ENCODE measurements at places on chromosomes 4 and X. TPM values are rescaled to one million over a fixed set of nuclear protein-coding genes. Genes with fewer than 3 reads are reported as not detected.

The MED14 gene
- 13.3 TPM for polyA plus RNA-seq

The TIGD4 gene
- polyA plus RNA-seq = not detected

GRCh38 chr4:185004562-185005218 is 13.6 kb upstream of the HELT start:
- no peaks in the 10 kb centered on the region for H3K36me3 ChIP-seq
- no peaks in the 10 kb centered on the region for H3K4me1 ChIP-seq
- H3K4me3 ChIP-seq = peak overlapping the region; percentile 42

DNA sequence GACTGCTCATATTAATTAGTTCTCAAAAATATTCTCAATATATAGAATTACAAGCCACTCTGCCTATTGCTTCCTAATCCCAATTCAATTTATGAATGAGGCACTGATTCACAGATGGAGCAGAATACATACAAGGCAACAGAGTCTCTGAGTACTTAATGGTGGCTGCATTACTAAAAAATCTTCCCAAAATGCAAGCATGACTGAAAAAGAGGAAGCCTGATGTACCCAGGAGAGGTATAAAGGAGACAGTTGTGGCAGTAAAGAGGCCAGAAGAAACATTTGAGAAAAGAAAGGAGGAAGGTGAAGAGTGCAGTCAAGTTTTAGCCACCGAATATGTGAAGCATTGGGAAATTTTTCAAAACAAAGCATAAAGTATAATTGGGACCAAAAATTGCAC is 163.2 kb upstream of the INTU start:
- no peaks in the 10 kb centered on the region for H3K4me1 ChIP-seq
- H3K4me3 ChIP-seq = no peak overlapping the region

The RTL5 gene
- 1.5 TPM for polyA plus RNA-seq

GRCh38 chr4:88378691-88379559 is at the start of gene HERC6:
Gene HERC6 (plus strand): TSS chr4:88378852. CDS start chr4:88378922, 70 bp downstream.
- no peaks in the 10 kb centered on the region for H3K4me1 ChIP-seq
- no peaks in the 10 kb centered on the region for H3K36me3 ChIP-seq
- H3K4me3 ChIP-seq = peak within 1 kb of the TSS; percentile 96
- DNase-seq = peak; percentile 86
- no peaks in the 10 kb centered on the region for H3K27me3 ChIP-seq
- H3K27ac ChIP-seq = no peak within 1 kb of the TSS

The AWAT2 gene
- not detected for polyA plus RNA-seq

The DGKK gene
- polyA plus RNA-seq = not detected

DNA sequence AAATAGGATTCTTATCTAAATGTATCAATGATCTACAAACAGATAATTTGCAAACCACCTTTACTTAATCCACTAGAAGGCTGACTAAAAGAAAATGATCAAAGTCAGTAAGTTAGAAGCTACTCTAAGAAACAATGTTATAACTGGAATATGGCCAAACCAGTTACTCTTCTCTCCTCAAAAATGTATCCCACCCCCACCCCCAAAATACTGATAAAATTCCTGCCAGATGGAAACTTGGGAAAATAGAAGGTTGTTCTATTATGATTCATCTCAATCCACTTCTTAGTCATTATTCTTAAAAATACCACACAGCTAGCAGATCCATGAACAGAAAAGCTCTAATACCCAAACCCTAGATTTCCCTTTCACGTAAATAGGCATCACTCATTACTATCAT is 206.4 kb downstream of the KLHL13 start:
- no peak overlapping the region for H3K4me3 ChIP-seq
- H3K27ac ChIP-seq = no peak overlapping the region
- no peaks in the 10 kb centered on the region for H3K4me1 ChIP-seq
- H3K36me3 ChIP-seq = no peaks in the 10 kb centered on the region
- DNase-seq = no peak

- H3K36me3 ChIP-seq = peaks cover 47% of the 10 kb centered on the region
- H3K4me1 ChIP-seq = no peaks in the 10 kb centered on the region
- H3K27me3 ChIP-seq = no peaks in the 10 kb centered on the region
- H3K4me3 ChIP-seq = no peak overlapping the region
- no peak overlapping the region for H3K27ac ChIP-seq
Observed at GRCh38 chrX:74280759-74281158, 23.2 kb upstream of the ZCCHC13 start.

The HDX gene
- 3.8 TPM for polyA plus RNA-seq

The GAGE12H gene
- not detected for polyA plus RNA-seq

GRCh38 chr4:151052785-151053184 is 37.7 kb upstream of the LRBA start:
- H3K4me1 ChIP-seq = no peaks in the 10 kb centered on the region
- no peaks in the 10 kb centered on the region for H3K27me3 ChIP-seq
- H3K27ac ChIP-seq = no peak overlapping the region
- no peak for DNase-seq
- H3K4me3 ChIP-seq = no peak overlapping the region

DNA sequence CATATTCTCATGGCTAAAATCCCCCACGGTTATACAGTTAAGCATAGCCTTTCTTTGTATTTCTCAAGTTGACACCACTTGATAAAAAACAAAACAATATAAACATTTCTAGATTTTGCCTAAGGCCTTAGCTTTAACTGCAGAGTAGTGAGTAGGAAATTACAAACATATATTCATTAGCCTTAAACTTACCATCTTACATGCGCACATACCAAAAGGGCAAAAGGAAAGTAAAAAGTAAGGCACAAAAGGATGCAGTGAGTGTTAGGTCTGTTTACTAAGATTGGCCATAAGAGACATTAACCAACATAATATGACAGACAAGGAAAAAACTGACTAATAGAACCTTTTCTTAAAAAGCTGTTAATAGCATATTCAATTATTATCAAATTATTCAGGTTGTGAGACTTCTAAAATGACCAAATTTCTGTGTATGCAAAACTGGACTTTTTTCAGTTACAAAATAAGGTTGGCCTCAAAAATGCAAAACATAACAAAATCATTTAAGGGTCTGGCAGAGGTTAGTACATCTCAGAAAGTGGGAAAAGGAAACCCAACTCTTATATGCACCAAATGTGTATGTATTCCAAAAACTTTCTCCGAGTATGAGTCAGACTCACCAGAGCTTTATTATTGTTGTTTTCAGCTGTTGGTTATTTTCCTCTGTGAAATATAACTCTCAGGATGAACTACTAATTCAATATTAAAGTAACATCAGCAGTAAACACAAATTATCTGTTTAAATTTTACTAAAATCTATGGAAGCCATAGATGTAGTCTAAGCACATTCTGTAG is 39.9 kb downstream of the SEPSECS start:
- DNase-seq = no peak
- H3K27ac ChIP-seq = no peak overlapping the region
- H3K36me3 ChIP-seq = no peaks in the 10 kb centered on the region
- H3K4me3 ChIP-seq = no peak overlapping the region

DNA sequence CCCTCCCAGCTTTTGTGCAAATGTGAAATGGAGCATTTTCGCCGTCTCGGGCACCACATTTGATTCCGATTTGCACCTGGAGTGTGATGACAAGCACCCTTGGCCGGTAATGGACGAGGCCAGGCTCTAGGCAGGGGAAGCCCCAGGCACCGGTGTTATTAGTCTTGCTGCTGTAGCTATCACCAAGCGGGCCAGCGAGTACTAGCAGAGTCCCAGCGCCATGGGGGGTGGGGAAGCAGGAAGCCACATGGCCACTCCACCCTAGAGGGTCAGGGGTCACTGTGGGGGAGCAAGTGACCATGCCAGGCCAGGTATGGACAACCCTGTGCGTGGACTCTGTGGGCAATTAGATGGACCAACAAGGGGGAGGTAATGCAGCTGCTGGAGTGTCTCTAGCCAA is 88.8 kb downstream of the CPZ start:
- no peaks in the 10 kb centered on the region for H3K27me3 ChIP-seq
- no peak for DNase-seq
- H3K4me3 ChIP-seq = no peak overlapping the region
- no peak overlapping the region for H3K27ac ChIP-seq
- no peaks in the 10 kb centered on the region for H3K36me3 ChIP-seq

The WNK3 gene
- polyA plus RNA-seq = 0.29 TPM

GRCh38 chrX:24371391-24371972 is 11.0 kb downstream of the SUPT20HL1 start:
- no peak overlapping the region for H3K27ac ChIP-seq
- H3K36me3 ChIP-seq = no peaks in the 10 kb centered on the region
- no peak overlapping the region for H3K4me3 ChIP-seq

- peak overlapping the region; percentile 72 for H3K4me3 ChIP-seq
- no peaks in the 10 kb centered on the region for H3K27me3 ChIP-seq
- peak; percentile 91 for DNase-seq
- H3K4me1 ChIP-seq = peaks cover 8% of the 10 kb centered on the region
- H3K36me3 ChIP-seq = no peaks in the 10 kb centered on the region
- peak overlapping the region; percentile 99 for H3K27ac ChIP-seq
Observed at GRCh38 chrX:41009850-41010846, 75.1 kb upstream of the USP9X start.

- H3K27me3 ChIP-seq = no peaks in the 10 kb centered on the region
- no peaks in the 10 kb centered on the region for H3K4me1 ChIP-seq
- no peak overlapping the region for H3K4me3 ChIP-seq
- H3K36me3 ChIP-seq = 0 out of 2 replicates have a peak, but pooled peaks cover 19% of the 10 kb centered on the region
- DNase-seq = no peak
- no peak overlapping the region for H3K27ac ChIP-seq
Observed at GRCh38 chr4:113482325-113482724, 279.2 kb downstream of the CAMK2D start.

- H3K4me3 ChIP-seq = no peak overlapping the region
- H3K4me1 ChIP-seq = no peaks in the 10 kb centered on the region
- no peaks in the 10 kb centered on the region for H3K36me3 ChIP-seq
- no peak overlapping the region for H3K27ac ChIP-seq
- no peaks in the 10 kb centered on the region for H3K27me3 ChIP-seq
- DNase-seq = peak; percentile 3
Observed at GRCh38 chr4:13190093-13190721, 293.9 kb downstream of the RAB28 start.

The HPSE gene
- polyA plus RNA-seq = 1.5 TPM

Measured in GM23248 (cell line).